ENCODE measurements at places on chromosomes 12 and 14. TPM values are rescaled to one million over a fixed set of nuclear protein-coding genes. Genes with fewer than 3 reads are reported as not detected.

The ADAMTS20 gene
- total RNA-seq: not detected

The PDZRN4 gene
- total RNA-seq: not detected

The SLCO1B3 gene
- total RNA-seq: not detected

The FGF23 gene
- total RNA-seq: not detected

DNA sequence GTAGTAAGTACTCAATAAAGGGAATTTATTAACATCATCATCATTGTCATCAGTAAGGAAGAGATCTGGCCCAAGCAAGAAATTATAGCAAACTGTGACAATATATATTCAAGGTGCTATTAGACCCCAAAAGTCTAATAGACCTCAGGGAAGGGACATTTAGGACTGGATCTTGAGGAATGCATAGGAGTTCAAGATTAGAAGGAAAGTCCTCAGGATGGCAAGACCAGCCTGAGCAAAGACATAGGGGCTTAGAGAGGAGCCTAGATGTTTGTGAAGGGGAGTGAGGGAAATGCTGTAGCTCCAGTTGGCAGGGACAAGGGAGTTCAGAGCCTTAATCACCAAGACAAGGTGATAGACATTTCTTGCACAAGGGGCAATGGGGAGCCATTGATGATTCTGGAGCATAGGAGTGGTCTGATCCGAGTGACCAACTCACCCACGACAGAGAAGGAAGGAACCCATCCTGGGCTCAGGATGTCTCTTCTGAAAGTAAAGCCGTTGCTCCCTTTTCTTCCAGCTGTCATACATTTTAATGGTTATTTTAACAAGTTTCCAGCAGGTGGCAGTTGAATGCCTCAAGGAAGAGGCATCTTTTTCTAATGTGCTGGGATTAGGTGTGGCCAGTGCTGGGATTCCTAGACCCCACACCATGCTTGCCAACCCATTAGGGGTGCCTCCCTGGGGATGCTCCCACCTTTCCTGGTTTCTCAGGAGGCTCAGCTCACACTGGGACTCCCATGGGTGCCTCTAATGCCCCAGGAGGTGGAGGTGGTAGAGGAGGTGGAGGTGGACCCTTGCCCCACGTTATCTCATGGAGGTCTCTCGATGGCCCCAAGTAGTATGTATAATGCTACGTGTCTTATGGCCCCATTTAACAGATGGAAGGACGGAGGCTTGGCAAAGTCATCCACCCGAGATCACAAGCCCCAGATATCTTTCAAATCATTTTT is 37.8 kb downstream of the PHETA1 start:
- DNase-seq: peak; percentile 45
- no peaks in the 10 kb centered on the region for H3K36me3 ChIP-seq
- no peaks in the 10 kb centered on the region for H3K27me3 ChIP-seq
- H3K4me3 ChIP-seq: no peak overlapping the region
- H3K27ac ChIP-seq: no peak overlapping the region

GRCh38 chr12:2334271-2334670 is 281.5 kb downstream of the CACNA1C start:
- no peak for DNase-seq
- H3K4me1 ChIP-seq: peaks cover 40% of the 10 kb centered on the region
- H3K27ac ChIP-seq: no peak overlapping the region
- no peak overlapping the region for H3K4me3 ChIP-seq
- no peaks in the 10 kb centered on the region for H3K36me3 ChIP-seq

DNA sequence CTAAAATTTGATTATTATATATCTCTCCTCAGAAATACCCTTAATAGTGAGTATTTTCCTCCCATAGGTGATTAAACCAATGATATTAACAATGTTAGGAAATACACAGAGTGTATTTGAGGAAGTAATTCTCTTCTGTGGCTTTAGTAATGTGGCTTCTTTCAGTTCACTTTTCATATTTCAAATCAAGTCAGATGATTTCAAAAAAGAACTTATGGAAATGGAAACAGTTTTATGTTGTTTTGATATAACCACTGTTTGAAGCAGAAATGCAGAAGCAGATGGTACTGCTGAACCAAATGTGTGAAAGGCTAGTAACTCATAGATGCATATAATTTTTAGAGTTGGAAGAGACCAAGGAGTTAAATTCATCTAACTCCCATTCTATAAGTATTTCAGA is 1.9 kb upstream of the GPR33 start:
- H3K4me3 ChIP-seq: no peak overlapping the region
- no peaks in the 10 kb centered on the region for H3K36me3 ChIP-seq
- H3K27me3 ChIP-seq: peaks cover 3% of the 10 kb centered on the region
- no peaks in the 10 kb centered on the region for H3K4me1 ChIP-seq
- H3K27ac ChIP-seq: no peak overlapping the region

DNA sequence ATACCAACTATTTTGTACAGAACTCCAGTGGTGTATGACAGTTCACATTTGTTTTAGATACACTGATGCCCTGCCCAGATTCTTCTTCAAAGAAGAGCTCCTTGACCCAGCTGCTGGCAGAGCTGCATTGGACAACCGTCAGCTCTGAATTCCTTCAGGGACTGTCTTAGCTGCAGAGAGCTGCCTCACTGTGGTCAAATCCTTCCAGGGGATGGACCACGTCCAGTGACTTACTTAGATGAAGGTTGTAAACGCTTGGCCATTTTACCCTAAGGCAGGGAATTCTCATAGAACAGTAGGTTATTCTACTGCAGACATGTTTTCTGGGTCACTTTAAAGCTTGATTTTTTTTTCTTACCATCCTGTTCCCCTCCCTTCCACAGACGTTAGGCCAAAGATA is 905.0 kb upstream of the ATXN7L3B start:
- no peak overlapping the region for H3K27ac ChIP-seq
- H3K27me3 ChIP-seq: no peaks in the 10 kb centered on the region
- no peaks in the 10 kb centered on the region for H3K4me1 ChIP-seq
- DNase-seq: no peak
- H3K36me3 ChIP-seq: no peaks in the 10 kb centered on the region

GRCh38 chr14:80483331-80483730 is 272.0 kb upstream of the DIO2 start:
- no peak for DNase-seq
- H3K27ac ChIP-seq: no peak overlapping the region
- H3K36me3 ChIP-seq: no peaks in the 10 kb centered on the region
- no peak overlapping the region for H3K4me3 ChIP-seq
- H3K4me1 ChIP-seq: no peaks in the 10 kb centered on the region

DNA sequence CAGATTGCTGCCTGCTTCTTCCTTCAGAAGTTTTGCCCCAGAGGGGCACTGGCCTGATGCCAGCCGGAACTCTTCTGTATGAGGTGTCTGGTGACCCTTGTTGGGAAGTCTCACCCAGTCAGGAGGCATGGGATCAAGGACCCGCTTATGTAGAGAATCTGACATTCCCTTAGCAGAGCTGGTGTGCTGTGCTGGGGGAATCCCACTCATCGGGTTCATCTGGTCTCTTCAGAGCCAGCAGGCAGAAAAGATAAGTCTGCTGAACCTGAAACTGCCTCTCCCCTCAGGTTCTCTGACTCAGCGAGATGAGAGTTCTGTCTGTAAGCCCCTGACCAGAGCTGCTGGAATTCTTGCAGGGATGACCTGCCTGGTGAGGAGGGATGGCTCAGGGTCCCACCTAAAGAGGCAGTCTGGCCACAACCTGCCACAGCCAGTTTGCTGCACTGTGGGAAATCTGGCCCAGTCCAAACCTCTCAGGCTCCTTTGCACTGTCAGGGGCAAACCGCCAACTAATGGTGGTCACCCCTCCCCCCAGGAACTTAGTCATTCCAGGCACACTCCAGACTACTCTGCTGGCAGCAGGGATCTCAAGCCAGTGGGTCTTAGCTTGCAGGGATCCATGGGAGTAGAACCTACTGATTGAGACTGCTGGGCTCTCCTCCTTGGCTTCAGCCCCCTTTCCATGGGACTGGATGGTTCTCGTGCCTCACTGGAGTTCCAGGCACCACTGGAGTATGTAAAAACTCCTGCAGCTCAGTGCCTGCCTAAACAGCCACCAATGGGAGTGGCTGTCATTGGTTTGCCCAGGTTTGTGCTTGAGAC is 4.1 kb downstream of the CLEC2D start:
- H3K4me1 ChIP-seq: peaks cover 9% of the 10 kb centered on the region
- H3K27ac ChIP-seq: no peak overlapping the region
- peak; percentile 92 for DNase-seq
- no peaks in the 10 kb centered on the region for H3K27me3 ChIP-seq
- H3K4me3 ChIP-seq: no peak overlapping the region

GRCh38 chr12:946631-947030 is 2.9 kb downstream of the RAD52 start:
- peak; percentile 41 for DNase-seq
- H3K27ac ChIP-seq: no peak overlapping the region
- H3K36me3 ChIP-seq: peaks cover 2% of the 10 kb centered on the region
- H3K4me3 ChIP-seq: no peak overlapping the region

DNA sequence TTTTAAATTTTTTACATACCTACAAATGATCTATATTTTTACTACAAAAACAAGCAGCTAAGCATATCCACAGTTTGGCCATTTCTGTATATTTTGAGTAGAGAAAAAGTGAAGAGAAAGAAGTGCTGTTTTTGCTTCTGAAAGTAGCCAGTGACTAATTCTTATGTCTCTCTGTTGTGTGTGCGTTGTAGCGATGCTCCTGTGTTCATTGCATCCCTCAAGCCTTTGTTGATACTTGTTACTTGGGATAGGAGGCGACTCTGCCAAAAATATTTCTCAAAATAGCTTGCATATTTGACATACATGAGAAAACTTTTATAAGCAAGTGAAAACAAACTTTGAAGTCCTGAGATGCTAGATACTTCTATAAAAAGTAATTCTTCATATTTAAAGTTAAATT is 714.1 kb downstream of the FSCB start:
- DNase-seq: no peak
- no peaks in the 10 kb centered on the region for H3K4me1 ChIP-seq
- H3K27ac ChIP-seq: no peak overlapping the region
- H3K36me3 ChIP-seq: no peaks in the 10 kb centered on the region
- no peaks in the 10 kb centered on the region for H3K27me3 ChIP-seq

- H3K4me3 ChIP-seq: no peak overlapping the region
- H3K27ac ChIP-seq: no peak overlapping the region
- no peaks in the 10 kb centered on the region for H3K27me3 ChIP-seq
- H3K4me1 ChIP-seq: peaks cover 3% of the 10 kb centered on the region
- H3K36me3 ChIP-seq: no peaks in the 10 kb centered on the region
These were observed 19.5 kb upstream of the PPFIBP1 start for GRCh38 chr12:27504507-27504906.

DNA sequence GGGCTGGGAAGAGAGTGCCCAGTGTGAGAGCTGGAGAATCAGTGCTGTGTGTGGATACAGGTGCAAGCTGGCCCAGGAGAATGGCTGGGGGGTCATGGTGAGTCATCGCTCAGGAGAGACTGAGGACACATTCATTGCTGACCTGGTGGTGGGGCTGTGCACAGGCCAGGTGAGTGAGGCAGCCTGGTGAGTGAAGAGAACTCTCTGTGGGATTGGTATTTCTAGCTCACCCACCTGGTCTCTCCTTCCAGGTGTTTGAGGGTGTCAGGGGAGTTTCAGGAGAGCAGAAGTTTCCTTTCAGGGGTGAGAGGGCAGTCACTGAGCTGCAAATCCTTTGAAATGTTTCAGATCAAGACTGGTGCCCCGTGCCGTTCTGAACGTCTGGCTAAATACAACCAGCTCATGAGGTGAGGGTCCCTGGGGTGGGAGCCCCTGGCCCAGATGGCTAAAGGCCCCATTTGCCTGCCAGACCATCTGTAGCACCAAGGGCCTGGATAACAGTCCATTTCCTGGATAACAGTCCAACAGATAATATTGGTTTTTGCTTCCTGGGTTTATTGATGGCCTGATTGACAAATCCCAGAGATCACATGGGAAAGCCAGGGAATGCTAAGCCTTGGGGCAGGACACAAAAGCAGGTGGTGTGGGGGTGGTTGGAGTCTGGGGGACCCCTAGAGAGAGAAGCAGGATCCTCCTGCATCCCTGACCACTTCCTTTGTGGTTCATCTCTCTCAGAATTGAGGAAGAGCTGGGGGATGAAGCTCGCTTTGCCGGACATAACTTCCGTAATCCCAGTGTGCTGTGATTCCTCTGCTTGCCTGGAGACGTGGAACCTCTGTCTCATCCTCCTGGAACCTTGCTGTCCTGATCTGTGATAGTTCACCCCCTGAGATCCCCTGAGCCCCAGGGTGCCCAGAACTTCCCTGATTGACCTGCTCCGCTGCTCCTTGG is 5.5 kb upstream of the ATN1 start:
- no peak for DNase-seq
- H3K27ac ChIP-seq: no peak overlapping the region
- no peak overlapping the region for H3K4me3 ChIP-seq
- H3K36me3 ChIP-seq: peaks cover 16% of the 10 kb centered on the region
- no peaks in the 10 kb centered on the region for H3K27me3 ChIP-seq

DNA sequence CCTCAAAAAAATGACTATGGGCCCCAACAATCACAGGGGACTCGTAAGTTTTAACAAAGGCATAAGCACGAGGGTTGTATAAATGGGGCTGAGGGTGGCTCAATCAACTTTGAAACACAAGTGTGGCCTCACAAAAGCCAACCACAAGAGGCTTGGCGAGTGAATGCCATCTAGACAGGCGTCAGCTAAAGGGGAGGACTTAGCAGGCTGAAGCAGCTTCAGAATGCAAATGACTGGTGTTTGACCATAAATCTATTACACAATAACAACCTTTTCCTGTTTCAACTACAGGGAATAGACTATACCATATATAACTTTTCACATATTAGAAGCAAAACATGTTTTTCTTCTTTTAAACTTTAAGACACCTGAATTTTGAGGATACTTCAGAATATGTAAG is 777.9 kb downstream of the FSCB start:
- H3K27me3 ChIP-seq: no peaks in the 10 kb centered on the region
- H3K27ac ChIP-seq: no peak overlapping the region
- H3K4me3 ChIP-seq: no peak overlapping the region
- no peak for DNase-seq
- H3K4me1 ChIP-seq: no peaks in the 10 kb centered on the region

GRCh38 chr14:73424453-73424852 is 33.9 kb downstream of the NUMB start:
- peaks cover 3% of the 10 kb centered on the region for H3K36me3 ChIP-seq
- peaks cover 10% of the 10 kb centered on the region for H3K4me1 ChIP-seq
- no peak for DNase-seq
- no peak overlapping the region for H3K27ac ChIP-seq
- H3K4me3 ChIP-seq: no peak overlapping the region

- H3K4me1 ChIP-seq: peaks cover 12% of the 10 kb centered on the region
- H3K36me3 ChIP-seq: no peaks in the 10 kb centered on the region
- no peak overlapping the region for H3K4me3 ChIP-seq
These were observed 35.2 kb downstream of the SLC8B1 start for GRCh38 chr12:113299619-113300237.

DNA sequence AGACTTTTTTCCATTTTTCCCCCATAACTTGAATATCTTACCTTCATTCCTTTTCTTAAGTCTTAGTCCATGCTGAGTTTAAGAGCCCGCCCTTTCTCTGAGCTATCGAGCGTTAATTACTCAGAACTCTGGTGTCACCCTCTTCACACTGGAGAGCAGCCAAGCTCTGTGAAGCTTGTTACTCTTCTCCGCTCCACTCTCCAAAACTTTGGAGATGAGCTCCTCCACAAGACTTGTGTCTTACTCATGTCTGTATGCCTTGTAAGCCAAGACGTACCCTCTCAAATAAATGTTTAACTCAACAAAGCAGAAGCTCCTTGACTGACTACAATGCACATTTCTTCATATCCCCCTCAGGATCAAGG is 54.7 kb downstream of the DICER1 start:
- no peaks in the 10 kb centered on the region for H3K4me1 ChIP-seq
- no peak overlapping the region for H3K4me3 ChIP-seq
- H3K36me3 ChIP-seq: peaks cover 9% of the 10 kb centered on the region
- H3K27me3 ChIP-seq: no peaks in the 10 kb centered on the region
- no peak for DNase-seq
- H3K27ac ChIP-seq: no peak overlapping the region

- DNase-seq: no peak
- H3K27me3 ChIP-seq: no peaks in the 10 kb centered on the region
- peaks cover 7% of the 10 kb centered on the region for H3K4me1 ChIP-seq
- no peak overlapping the region for H3K4me3 ChIP-seq
- H3K36me3 ChIP-seq: no peaks in the 10 kb centered on the region
These were observed 113.5 kb downstream of the SCARB1 start for GRCh38 chr12:124750149-124750656.
